Esophagus mucosa (tissue), 1 donor: ENCODE measurements at places on chromosomes 1 and 21.
A peak's percentile ranks its signal among the peaks of the same experiment; 100 is the strongest.

- ATAC-seq: no peak
Observed at GRCh38 chr1:212601524-212601923, 7.0 kb upstream of the ATF3 start.

DNA sequence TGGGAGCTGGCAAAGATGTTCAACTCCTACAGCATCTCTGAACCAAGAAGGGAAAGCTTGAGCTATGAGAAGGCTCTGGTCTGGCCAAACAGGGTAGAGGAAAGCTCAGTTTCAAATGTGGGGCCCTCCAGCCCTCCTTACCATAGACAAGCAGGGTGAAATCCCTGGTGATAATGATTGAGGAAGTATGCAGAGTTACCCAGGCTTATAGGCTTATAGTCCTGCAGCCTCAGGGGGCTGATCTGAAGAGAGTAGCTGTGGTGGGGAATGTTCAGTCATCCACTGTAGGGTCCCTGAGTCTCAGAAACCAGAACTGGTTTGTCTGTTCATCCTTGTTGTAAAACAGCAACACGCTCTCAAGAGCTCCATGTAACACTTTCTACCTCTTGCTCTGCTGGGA lies 19.8 kb upstream of the LY9 start:
- ATAC-seq: no peak

DNA sequence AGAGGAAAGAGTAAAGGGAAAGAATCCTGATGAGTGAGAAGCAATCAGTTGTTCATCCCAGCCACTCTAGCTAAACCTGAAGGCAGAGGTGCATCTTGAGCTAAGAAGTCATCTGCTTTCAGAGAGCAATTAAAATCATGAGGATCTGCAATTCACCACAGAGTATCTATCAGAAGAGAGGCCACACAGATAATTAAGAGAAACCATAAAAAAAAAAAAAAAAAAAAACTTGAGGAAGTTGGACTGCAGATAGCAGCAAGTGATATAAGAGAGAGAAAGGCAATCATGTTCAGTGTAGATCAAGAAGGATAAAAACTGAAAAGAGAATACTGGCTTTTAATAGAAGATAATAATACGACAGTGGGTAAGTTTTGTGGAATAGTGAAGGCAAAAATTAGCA lies 17.7 kb downstream of the FOXJ3 start:
- ATAC-seq: no peak

DNA sequence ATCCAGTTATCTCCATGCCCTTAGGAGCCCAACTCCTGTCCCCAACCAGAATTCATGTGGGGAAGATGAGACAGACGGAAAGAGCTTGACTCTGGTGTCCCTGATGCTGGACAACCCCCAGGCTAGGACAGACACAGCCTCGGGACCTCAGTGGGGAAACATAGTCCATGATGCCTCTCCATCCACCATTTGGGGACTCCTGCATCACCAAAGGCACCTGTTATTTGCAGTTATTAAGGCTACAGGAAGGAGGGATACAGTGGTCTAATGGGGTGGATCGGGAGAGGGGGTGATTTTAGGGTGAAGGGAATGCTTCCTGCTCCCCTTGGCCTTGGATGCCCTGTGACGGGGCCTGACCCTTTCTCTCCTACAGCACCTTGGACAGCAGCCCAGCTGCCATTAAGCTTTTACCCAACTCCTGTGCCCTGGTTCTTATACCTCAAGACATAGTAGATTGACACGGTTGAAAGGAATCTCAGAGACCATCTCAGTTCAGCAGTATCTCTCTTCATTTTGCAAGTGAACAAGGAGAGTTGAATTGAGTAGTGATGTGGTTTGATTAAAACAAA lies 111.6 kb downstream of the MATN1 start:
- no peak for ATAC-seq

DNA sequence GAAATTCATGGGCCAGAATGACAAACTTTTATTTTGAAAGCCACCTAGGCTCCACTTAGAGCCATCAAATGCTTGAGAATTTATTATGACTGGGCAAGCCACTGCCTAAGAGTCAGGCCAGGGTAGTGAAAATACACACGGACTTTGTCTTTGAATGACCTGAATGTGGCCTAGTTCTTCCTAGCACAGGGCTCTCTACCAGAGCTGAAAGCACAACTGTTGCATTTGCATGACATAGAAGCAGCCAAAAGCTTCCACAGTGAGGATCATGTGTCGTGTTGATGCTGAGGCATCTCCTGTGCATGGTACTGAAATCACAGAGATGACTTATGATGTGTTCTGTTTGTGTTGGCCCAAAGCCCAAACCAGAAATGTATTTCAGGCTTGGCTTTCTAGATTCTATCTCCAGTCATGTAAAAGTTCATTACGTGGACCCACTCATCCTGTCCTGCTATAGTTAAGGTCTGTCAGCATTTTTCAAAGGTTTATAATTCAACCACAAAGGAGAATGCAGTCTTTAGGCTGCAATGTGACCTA lies 164.0 kb upstream of the UBE2U start:
- peak; percentile 76 for ATAC-seq

- ATAC-seq: no peak
Observed at GRCh38 chr1:35959304-35959703, 28.4 kb downstream of the AGO3 start.

GRCh38 chr1:211145944-211146343 lies 12.0 kb upstream of the KCNH1 start:
- ATAC-seq: peak; percentile 68

DNA sequence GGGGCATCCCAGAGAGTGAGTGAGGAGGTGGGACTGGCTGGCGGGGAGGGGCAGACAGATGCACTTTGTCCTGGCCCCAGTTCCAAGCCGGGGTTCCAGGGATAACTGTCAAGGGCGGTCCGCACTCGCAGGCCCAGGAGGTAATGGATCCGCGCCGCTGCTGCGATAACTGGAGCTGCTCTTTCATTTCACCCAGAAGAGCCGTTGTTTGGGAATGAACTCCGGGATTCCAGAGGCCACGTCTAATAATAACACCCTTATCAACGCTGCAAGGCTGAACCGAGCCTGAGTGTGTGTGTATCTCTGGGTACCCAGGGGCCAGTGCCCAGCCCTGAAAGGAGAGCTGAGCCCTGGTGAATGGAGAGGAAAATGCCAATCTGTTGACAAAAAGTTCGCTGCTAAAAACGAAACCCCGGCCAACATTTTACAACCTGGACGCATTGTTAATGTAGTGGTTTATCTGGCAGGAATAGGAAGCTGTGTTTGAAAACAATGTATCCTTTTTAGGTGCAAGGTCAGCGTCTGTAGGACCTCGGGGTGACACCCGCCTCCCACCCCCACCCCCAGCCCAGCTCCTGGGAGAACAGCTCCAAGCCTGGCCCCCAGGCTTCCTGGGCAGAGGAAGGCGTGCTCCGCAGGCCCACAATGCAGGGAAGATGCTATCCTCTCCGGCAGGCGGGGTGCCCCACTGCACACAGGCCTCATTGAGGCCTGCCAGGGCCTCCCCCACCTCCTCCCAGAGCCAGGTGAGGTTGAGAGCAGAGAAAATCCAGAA lies 119.7 kb downstream of the PROX1 start:
- ATAC-seq: no peak

DNA sequence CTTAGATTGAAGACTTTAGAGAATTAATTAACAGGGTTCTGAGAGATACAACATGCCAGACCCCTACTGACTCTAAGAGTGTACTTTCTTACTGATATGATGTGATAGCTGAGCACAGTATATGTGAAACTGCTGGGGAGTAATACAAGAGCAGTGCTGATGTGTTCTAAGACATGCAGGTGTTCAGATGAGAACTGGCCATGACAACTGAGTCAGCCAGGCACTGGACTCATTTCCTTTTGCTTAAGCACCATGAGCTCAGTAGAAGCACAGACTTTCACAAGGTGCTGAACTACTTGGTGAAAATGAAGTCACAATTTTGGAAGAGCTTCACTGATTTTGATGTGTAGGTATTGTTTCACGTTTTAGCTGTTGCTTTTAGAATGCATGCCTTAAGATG lies 15.9 kb upstream of the POGZ start:
- ATAC-seq: peak; percentile 59

GRCh38 chr21:27631471-27631870 lies 664.6 kb upstream of the ADAMTS5 start:
- no peak for ATAC-seq

- ATAC-seq: no peak
Observed at GRCh38 chr1:153397051-153397923, 6.4 kb upstream of the S100A8 start.

- ATAC-seq: no peak
Observed at GRCh38 chr1:61269602-61270001, 187.2 kb downstream of the NFIA start.

GRCh38 chr1:59816318-59816878 lies 1.6 kb downstream of the HOOK1 start:
- ATAC-seq: no peak

- ATAC-seq: peak; percentile 40
Observed at GRCh38 chr1:17190010-17190995, 14.6 kb upstream of the PADI1 start.

GRCh38 chr21:39788383-39788782 lies 43.4 kb downstream of the IGSF5 start:
- peak; percentile 94 for ATAC-seq

GRCh38 chr1:25912076-25912831 lies 6.0 kb upstream of the STMN1 start:
- no peak for ATAC-seq

- ATAC-seq: peak; percentile 27
Observed at GRCh38 chr1:211335522-211336157, 9.0 kb downstream of the TRAF5 start.

GRCh38 chr1:164648636-164649035 lies 89.7 kb downstream of the PBX1 start:
- no peak for ATAC-seq

DNA sequence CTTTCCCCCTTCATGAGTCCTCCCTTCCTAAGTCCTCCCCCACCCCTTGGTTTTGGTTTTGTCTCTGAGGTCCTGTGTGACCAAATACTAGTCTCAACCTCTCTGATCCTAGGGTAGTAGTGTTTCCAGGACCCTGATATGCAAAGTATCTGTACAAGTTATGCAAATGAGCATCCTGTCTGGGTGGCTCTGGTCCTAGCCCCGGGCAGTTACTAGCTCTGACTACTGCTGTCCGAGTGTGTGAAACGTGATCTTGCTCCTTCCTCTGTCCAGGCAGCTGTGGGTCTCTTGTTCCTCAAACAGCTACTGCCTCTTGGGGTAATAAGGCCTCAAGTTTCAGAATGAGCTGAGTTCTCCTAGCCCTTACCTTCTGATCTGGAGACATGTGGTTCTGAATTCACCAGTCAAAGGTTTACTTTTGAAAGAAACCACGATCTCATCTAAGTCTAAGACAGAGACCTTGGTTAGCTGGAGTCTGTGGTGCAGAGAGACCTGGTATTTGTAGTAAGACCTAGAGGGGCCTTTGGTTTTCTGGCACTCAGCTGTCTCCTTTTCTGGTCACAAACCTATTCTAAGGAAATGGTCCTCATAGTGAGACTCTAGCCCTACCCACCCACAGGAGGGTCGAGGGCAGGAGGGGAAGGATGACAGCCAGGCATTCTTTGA lies 31.0 kb upstream of the IL19 start:
- peak; percentile 40 for ATAC-seq

GRCh38 chr21:40881767-40882166 lies 34.8 kb upstream of the DSCAM start:
- ATAC-seq: no peak

DNA sequence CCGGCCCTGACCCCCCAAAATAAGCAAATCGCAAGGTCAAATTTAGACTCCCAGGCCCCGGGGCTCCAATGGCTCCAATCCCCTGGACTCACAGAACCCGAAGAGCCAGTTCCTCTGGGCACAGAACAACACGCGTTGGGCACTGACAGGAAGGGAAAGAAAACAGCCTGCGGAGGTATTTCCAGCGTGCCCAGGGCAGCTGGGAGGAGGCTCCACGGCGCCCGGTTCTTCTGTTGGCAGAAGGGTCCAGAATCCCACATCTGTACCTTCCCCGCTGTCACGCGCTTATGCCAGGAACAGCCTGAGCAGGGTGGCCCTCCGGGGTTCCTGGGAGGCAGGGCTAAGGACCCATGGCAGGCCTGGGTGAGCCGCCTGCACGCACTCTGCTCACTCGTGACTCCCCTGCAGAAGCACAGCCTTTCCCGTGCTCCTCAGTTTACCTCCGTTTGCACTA lies 85.5 kb downstream of the RIPK4 start:
- ATAC-seq: peak; percentile 48

GRCh38 chr1:173050865-173051264 lies at the start of gene TNFSF18:
Gene TNFSF18, minus strand, starts transcription at chr1:173050941. Its CDS starts 45 bp downstream, at chr1:173050896.
- ATAC-seq: peak; percentile 47

GRCh38 chr1:99849744-99850458 lies at the start of gene AGL:
Gene AGL, plus strand, starts transcription at chr1:99850361. Its CDS starts 682 bp downstream, at chr1:99851043.
- ATAC-seq: peak; percentile 99

DNA sequence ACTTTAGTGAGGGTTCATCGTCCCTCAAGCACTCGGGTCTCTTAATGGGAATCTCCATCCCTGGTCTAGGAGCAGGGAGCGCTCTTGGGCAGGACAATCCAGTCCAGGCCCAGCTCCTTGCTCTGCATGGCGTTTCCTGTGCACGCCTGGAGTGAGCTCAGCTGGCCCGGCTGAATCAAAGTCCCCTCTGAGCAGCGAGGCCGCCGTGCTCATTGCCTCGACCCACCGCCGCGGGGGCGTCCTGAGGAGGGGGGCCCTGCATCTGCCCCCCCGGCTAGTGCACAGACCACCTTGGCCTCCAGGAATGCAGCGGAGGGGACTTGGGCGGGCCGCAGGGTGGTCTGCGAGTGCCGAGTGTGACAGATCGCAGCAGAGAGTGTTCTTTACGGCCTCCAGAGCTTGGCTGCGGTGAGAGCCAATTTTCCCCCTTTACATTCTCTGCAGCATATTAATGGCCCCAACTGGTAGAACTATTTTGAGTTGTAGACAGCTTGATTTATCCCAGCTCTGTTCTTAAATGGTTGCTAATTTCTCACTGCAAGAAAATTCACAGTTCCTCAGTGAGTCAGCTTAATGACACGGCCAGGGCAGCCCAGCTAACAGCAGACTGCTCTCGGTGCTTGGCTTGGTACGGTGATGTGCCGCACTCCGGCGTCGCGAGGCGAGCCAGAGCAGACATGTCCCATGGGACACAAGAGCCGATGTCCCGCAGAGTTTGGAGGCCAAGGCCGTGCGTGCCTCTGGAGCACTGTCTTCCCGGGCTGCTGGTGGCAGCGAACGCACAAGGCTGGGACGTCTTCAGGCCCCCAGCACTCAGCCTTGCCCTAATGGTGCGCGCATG lies 39.8 kb downstream of the SNAP47 start:
- no peak for ATAC-seq

DNA sequence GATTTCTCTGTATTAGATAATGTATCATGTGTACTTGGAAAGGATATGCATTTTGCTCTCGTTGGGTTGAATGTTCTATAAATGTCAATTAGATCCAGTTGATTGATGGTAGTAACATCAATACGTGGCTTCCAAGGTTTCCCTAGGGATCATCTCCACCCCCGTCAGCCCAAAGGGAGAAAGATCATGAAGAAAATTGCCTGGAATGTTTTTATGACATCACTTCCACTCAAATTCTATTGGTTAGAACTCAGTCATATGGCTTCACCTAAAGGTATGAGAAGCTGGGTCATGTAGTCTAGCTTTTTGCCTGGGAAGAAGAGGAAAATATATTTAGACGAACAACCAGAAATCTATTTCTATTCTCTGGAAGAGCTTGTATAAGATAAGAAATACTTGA lies at the start of gene C1orf185:
C1orf185 (plus strand) TSS at position 253 of the 400 bp plus-strand sequence; CDS start at position 259, 6 bp downstream.
- no peak for ATAC-seq
